ENCODE measurements at places on chromosomes 4 and X. TPM values are rescaled to one million over a fixed set of nuclear protein-coding genes. Genes with fewer than 3 reads are reported as not detected.

The RHOXF1 gene
- not detected for total RNA-seq

GRCh38 chr4:122832732-122833131, 6.1 kb downstream of the FGF2 start:
- no peak for DNase-seq

The RASGEF1B gene
- 4.3 TPM for total RNA-seq

DNA sequence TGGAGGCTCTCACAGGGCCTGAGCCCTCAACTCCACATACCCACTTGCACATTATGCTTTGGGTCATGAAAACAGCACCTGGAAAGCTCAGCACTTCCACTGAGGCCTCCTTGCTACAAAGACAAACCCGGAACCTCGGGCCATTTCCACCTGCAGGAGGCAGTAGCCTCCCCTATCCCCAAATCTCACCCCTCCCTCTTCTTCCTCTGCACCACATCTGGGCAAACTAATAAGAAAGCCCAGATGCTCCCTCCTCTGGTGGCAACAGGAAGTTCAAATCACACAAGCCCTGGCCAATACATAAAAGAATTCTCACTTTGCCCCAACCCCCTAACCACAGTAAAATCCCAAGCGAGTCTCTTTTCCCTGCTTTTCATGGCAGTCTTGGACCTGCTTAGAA, 136.4 kb downstream of the MAPK10 start:
- DNase-seq, result peak; percentile 19

- DNase-seq, result no peak
Observed at GRCh38 chr4:94359221-94359620, 16.6 kb upstream of the HPGDS start.

The TRIM60 gene
- not detected for total RNA-seq

DNA sequence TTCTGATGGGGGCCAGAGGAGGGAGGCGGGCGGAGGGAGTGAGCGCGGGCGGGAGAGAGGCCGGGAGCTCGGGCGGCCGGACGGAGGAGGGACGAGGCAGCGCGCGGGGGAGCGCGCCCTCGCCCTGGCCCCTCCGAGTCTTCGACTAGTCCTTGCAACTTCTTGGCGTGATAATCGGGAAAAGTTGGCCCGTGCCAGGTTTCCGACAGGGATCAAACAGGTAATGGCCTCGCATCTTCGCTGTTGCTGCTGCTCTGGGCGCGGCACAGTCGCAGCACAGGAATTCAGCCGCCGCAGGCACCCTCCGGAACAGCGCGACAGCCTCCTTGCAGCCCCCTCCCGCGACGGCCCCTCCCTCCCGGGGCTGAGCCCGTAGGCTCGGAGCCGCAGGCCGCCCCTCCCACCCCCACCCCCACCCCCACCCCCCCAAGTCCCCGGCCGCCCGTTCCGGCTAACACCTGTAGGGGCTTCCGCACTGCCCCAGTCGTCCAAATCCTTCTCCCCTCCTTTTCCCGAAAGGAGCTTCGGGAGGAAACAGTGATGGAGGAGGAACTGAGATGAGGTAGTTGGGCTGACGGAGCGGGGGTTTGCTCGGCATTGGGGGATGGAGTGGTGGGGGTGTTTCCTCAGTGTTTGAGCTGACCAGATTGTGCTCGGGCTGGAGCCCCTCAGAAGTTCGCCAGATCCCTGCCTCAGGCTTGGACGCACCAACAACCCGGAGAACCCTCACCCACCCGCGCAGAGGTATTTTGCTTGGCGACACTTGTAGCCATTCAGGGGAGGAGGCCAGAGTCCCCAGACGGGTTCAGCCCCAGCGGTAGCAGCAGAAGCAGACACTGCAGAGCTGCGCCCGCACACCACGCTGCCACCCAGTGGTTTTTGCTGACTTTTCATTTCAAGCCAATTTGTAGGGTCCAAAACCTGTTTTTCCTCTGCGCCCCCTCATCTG, at the start of gene FGF13:
FGF13 (minus strand) TSS at position 319 of the 949 bp plus-strand sequence. CDS start 714 bp downstream, outside the sequence.
- DNase-seq, result peak; percentile 43

The MAGEA4 gene
- total RNA-seq, result not detected

The UGT2B15 gene
- not detected for total RNA-seq

The APLN gene
- not detected for total RNA-seq

- DNase-seq, result no peak
Observed at GRCh38 chr4:113847710-113848109, 86.2 kb upstream of the CAMK2D start.

GRCh38 chr4:140092094-140092851, 61.7 kb downstream of the MAML3 start:
- peak; percentile 39 for DNase-seq

Data from thyroid gland (tissue), 4 donors.